ENCODE measurements at places on chromosomes 12 and 14.

GRCh38 chr12:23771240-23771949 is 178.1 kb downstream of the SOX5 start:
- DNase-seq, result no peak

DNA sequence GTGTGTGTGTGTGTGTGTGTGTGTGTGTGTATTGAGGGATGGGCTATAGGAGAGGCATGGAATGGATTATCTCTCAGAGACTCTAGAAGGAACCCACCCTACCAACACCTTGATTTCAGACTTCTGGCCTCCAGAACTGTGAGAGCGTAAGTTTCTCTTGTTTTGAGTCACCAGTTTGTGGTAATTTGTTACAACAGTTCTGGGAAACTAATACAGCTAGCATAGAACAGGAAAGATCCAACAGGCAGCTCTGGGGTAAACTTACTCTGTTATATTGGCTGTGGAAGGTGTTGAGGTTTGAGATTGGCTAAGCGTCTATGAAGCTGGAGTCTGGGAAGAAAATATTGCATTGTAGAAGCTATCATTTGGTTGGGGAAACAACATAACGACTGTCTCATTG is 334.3 kb downstream of the AACS start:
- no peak for DNase-seq

DNA sequence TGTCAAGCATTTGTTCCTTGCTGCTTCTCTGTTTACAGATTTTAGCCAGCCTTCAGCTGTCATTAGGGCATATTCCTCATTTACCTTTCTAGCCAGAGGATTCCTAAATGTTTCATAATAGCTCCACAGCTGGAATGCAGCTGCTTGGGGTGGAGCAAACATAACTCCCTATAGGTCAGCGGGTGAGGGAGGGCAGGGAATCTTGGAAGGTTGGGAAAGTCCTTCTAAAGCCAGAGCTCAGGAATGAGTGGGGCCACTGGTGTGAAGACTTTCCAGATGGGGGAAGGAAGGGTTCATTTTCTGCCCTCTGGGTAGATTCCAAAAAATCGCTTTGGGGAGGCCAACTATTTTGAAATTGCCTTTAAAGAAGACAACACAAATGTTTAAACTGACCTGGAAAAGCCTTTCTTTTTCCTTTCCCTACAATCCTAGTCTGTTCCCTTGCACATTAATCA is 16.3 kb upstream of the IRF2BPL start:
- DNase-seq, result no peak

- no peak for DNase-seq
Observed at GRCh38 chr14:64844272-64844671, 35.4 kb downstream of the SPTB start.

- no peak for DNase-seq
Observed at GRCh38 chr14:81122326-81122725, 98.4 kb downstream of the GTF2A1 start.

DNA sequence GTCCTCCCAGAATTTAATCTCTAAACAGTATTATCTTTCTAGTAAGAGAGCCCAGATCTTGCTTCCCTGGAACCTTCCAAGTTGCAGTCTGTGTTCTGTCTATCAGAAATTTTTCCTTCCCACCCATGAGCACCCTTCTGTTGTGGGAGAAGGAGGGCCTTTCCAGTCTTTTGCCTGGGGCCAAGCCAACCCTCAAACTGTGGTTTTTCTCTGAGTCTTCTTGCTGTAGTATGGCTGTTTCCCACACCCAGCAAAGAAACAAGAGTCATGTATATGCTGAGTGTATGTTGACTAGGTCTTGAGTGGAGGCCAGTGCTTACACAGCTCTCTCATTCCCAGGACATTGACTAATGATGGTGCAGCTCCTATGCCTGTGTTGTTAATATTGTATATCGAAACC is 104.5 kb downstream of the TGFB3 start:
- DNase-seq, result no peak

GRCh38 chr12:109701064-109701463 is 12.6 kb upstream of the FAM222A start:
- no peak for DNase-seq

- no peak for DNase-seq
Observed at GRCh38 chr14:103868242-103868897, 21.0 kb upstream of the PPP1R13B start.

DNA sequence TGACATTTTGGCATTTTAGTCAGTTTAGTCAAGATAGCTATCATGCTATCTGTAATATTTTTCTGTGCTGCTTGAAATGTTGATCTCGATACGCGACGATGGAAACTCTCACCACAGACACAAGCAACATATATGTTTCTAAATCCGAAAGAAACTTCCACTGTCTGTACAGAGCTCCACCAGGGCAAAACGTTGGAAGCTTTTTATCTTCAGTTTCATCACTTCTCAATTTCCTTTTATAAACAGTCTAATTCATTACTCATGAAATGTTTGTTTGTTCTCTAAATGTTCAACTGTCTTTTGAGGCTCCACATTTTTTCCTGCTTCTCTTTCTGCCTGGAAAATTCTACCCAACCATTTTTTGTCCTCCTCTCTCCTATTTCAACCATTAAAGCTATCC is 737.6 kb downstream of the SLC16A7 start:
- no peak for DNase-seq

Data from stimulated activated CD8-positive, alpha-beta memory T cell treated with anti-CD3 and anti-CD28 coated beads, Interleukin-4, amount 100 ng/mL, for 4 hours (primary cell).